Thymus (tissue), 14 donors: ENCODE measurements at places on chromosomes 2 and 18.

GRCh38 chr2:198863655-198864054 is 594.1 kb downstream of the SATB2 start:
- no peak for DNase-seq

DNA sequence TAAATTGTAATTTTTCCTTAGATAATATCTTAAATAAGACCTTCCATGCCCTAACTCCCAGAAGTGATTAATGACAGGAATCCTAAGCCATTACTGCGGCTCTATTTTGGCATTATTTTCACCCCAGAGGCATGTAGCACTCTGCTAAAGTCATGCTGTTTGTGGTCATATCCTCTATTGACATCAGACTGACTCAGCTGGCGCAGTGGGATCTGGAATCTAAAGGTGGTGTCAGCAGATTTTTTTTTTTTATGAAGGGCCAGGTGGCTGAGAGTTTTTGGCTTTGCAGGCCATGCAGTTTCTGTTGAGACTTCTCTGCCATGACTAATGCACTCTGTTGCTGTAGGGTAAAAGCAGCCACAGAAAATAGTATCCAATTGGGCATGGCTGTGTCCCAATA is 64.1 kb upstream of the ACVR1C start:
- no peak for DNase-seq

- no peak for DNase-seq
Observed at GRCh38 chr2:41329040-41329439, 718.8 kb upstream of the PKDCC start.

GRCh38 chr18:8695932-8696517 is 9.3 kb upstream of the MTCL1 start:
- no peak for DNase-seq

GRCh38 chr2:172473167-172473566 is 45.8 kb downstream of the ITGA6 start:
- no peak for DNase-seq

GRCh38 chr2:42368817-42369531 is 8.0 kb upstream of the COX7A2L start:
- DNase-seq: no peak

GRCh38 chr18:49008716-49009115 is 58.0 kb upstream of the SMAD7 start:
- no peak for DNase-seq

GRCh38 chr2:217090024-217090473 is 230.2 kb upstream of the TNP1 start:
- peak; percentile 36 for DNase-seq
